ENCODE measurements at places on chromosomes 4 and X.
A peak's percentile ranks its signal among the peaks of the same experiment; 100 is the strongest.

GRCh38 chr4:125483278-125483677 is 168.5 kb downstream of the FAT4 start:
- DNase-seq: no peak

DNA sequence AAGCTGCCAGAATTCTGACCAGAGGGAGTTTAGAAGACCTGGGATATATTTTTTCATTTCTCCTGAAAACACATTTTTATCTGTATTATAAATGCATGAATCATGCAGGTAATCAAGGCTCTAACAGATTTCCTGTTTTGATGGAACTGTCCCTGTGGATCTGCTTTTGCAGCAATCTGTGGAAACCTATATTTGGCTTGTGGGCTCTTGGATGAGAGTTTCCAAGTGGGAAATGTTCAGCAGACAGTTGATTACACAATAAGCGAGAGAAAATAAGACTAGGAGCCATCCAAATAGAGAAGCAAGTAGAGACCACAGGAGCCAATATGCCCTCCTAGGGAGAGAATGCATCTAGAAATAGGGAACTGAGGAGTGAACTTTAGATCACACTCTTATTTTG is 105.0 kb downstream of the NDST3 start:
- no peak for DNase-seq

DNA sequence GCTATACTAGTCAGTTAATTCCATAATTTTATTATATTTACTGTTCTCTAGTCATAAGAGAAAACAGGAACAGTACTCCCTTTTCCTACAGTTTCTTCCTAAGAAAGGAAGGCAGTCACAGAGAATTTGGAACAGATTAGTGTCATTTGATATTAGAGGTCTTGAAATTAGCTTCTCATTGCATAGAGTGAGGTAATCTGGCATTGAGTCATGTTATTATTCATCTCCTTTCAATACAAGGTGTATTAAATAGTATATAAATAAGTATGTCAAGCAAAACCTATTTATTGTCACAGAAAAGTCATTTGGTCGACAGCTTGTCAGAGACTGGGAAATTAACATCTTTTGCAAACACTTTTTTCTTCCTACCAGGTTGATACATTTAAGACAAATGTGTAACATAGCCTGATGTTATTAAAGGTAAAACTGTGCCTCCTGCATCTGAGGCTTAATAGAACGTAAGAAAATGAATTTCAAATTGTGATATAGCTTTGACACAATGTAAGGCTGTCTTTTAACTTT is 753.1 kb upstream of the FRG1 start:
- no peak for DNase-seq

DNA sequence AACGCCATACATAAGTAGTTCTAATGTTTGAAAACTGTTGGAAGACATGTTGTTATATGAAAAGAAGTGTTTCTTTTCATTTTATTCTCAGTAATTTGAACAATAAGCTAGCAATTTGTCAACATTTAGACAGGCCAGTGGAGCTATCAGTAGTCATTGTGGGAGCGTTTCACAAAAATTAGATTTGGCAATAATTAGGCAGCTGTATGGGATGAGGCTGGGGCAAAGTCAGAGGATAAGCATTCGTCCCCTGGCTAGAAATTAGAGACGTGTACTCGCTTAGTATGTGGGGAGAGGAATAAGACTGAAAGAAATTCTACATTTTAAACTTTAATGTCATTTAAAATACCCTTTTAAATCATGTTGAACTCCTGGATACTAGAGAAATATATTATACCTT is 70.6 kb downstream of the TMEM144 start:
- no peak for DNase-seq

DNA sequence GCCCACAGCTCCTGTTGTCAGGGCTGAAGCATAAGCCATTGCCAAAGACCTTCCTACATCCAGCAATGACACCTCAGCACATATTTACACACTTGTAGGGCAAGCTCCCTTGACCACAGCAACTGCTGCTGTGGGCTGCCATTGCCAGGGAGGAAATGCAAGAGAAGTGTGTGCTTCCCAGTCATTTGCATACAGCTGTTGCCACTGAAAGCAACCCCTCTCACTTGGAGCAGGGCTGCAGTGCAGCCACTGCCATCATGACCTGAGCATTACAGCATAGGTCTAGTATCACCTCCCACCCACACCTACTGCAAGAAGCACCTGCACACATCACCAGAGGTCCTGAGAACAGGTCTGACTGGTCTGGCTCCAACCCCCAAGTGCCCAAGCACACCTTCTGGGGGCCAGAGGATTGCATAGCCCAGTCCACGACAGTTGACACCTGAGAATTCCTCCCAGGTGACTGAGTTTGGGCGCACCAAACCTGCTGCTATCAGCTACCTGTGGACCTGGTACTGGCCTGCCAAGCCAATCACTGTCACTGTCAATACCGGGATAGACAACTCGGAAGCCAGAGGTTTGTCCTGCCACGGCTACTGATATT is 636.5 kb upstream of the SLIT2 start:
- DNase-seq: no peak

- DNase-seq: no peak
These were observed 1.4 kb downstream of the AREG start for GRCh38 chr4:74446193-74446868.

- peak; percentile 24 for DNase-seq
These were observed 736 bp downstream of the BDH2 start for GRCh38 chr4:103098756-103099440.

- no peak for DNase-seq
These were observed 5.8 kb upstream of the TMEM271 start for GRCh38 chr4:581753-582361.

DNA sequence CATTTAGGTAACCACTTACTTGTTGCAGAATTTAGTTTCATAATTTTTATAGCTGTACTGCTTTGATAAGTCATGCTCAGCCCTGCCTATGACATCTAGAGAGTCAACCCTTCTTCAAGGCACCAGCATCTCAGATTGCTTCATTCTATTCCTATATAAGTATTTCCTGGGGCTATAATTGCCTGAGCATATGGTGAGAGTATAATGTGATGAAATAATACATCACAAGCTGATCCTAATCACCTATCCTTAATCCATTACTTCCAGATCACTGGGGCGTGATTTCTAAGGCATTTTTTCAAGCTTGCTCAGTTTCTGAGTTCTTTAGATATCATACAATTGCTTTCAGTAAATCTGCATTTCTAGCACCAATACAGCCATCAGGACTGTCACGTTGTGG is 200.0 kb upstream of the NPY2R start:
- DNase-seq: no peak

DNA sequence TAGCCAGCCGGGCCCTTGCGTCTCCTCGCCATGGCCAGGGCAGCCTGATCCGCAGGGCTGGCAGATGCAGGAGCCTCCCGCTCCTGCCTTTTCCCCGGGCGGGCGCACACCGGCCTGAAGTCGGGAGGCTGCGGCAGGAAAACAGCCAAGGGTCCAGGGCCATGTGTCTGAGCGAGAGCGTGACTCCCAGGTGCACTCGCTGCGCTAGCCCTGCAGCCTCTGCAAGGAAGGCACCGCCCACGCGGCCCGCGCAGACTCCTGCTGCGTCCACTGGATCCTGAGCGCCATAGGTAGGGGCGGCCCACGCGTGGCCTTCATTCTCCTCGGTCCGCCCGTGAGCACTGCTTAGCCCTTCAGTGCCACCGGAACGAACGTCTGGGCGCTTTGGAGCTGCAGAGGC is 379.9 kb downstream of the TRAM1L1 start:
- no peak for DNase-seq

GRCh38 chr4:187491286-187491685 is 504.3 kb upstream of the ZFP42 start:
- DNase-seq: no peak

- no peak for DNase-seq
These were observed 86.5 kb downstream of the HCCS start for GRCh38 chrX:11197671-11198070.

- DNase-seq: no peak
These were observed 10.9 kb upstream of the DCTD start for GRCh38 chr4:182928061-182928460.

DNA sequence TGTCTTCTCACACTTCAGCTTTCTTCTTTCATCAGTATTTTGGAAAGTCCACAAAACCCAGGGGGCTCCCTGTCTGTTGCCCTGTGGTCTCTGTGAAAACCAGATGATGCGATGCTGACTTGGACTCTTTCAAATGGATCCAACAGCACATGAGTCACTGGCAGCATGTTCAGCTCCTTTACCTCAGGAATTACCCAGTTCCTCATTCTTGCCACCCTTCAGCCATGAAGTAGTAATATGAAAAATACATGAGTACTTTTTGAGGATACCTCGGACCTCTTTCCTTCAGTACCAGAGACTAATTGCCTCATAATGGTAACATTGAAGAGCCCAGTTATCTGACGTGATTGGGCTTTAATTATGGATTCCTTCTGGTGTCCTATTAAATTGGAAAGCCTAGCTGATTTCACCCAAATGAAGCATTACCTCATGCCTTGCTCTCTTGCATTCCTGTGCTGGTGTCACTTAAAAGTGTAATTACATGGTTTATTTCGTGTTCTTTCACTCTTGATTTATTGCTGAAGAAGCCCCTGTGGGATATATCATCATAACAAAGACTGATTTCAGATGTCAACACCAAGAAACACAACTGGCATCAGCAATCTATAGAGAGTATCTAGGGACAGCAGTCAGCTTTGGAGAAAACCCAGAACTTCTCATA is 63.4 kb downstream of the NFKB1 start:
- peak; percentile 69 for DNase-seq

DNA sequence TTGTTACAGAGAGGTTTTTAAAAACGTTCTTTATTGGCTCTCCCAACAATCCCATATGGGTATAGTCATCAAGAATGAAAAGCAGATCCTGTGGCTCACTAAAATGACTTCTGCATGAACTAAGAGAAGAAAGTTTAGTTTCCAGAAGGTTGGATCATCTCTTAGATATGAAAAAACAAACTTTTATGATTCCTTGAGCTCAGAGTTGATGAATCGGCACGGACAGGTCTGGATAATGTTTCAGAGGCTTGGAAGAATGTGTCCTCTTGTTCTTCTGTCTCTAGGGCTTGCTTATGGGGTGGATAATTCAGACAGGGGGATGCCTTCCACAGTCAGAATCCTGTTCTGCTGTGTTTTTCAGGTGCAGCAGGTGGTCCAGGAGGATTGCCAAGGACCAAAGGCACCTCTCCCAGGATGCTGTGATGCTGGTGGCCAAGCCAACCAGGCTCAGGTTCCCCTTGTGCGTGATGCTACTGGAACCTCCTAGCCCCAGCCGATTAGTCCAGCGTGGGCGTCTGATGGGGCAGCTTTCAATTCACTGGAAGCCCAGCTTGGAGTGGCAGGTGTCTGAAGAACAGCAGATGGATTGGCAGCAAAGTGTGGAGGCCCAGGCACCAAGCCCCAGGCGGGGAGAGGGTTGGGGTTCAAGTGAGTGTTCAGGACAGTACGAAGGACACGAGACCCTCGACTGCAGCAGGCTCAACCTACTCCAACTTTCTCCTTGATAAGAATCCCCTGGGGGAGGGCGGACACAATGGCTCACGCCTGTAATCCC is 30.3 kb downstream of the CCKAR start:
- DNase-seq: peak; percentile 69

GRCh38 chr4:177558995-177559394 is 116.8 kb upstream of the AGA start:
- DNase-seq: no peak

DNA sequence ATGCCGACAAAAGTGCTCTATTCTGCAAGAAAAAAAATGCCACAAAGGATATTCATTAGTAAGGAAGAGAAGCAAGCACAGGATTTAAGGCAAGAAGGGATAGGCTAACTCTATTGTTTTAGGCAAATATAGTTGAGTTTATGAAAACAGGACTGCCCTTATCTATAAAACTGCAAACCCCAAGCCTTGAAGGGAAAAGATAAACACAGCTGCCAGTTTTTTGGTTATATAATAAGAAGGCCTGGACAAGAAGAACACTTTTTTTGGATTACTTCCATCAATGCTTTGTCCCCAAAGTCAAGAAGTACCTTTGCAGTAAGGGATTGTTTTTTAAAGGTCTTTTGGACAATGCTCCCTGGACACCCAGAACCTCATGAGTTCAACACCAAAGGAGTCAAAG is 45.4 kb upstream of the WWC2 start:
- DNase-seq: no peak

GRCh38 chrX:42094218-42094617 is 170.9 kb upstream of the CASK start:
- no peak for DNase-seq

DNA sequence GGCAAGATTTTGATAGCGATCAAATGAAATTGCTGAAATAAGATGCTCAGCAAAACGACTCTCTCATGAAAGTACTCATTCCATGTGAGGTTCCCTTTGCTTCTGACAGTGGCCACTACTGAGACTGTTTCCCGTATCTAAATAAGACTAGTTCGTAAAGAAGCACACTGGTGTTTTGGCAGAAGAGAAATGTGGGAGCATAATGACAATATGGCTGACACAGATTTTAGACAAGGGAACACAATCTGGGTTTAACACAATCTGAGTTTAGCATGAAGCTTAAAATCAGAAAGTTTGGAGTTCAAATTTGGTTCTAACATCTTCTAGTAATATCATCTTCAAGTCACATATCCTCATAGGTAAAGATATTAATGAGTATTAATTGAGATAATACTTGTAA is 13.7 kb downstream of the GABRA4 start:
- DNase-seq: no peak

DNA sequence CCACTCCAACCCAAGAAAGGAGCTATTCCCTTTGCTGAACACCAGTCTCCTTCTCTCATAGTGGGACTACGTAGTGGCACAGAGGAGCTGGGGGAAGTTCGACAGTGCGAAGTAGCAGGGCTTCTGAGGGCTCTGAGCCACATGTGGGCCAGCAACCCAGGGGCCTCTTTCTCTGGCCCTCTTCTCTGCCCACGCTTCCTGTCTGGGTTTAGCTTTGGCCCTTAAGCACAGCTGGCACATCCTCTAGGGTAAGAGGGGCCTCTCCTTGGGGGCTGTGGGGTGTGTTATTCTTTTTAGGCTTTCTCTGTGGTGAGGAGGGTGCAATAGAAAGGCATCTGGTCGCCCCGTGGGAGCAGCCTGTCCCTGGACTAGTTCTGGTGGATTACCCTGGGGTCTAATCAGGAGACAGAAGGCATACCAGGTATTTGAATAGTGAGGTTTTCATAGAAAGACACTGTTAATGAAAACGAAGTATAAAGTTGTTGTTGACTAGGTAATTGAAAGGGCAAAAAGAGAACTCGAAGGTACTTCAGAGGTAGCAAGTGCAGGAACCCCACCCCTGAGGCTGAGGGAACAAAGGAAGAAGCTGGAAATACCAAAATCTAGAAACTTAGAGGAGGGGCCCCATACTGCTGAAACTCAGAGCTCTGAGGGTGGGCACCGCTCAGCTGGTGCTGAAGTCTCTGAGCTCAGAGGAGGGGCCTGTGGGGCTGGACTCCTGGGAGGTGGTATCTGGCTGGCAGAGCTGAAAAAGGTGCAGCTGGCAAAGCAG is 151.9 kb upstream of the RPS6KA3 start:
- DNase-seq: no peak

Data from stromal cell of bone marrow (primary cell).